ENCODE measurements at places on chromosomes 4 and X.
A peak's percentile ranks its signal among the peaks of the same experiment; 100 is the strongest.

GRCh38 chr4:56843421-56843899 is 22.0 kb upstream of the SPINK2 start:
- DNase-seq, result peak; percentile 59
- H3K4me1 ChIP-seq, result no peaks in the 10 kb centered on the region
- no peak overlapping the region for H3K27ac ChIP-seq

DNA sequence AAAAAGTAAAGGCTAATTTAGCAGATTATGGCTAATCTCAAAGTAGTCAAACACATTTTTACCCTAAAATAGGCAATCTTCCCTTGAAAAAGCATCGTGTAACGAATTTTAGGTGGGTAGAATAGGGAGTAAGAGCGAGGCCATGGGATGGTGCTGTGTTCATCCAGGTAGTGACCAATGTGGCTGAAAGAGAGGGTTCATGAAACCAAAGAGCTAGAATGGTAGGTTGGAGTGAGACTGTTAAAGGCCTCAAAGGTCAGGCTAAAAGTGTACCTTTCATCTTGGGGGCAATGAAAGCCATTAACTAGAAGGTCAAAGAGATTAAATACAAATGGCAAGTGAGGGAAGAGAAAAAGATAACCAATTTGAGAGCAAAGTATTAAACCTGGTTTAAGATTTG is 23.6 kb downstream of the EIF4E start:
- H3K27me3 ChIP-seq, result no peaks in the 10 kb centered on the region
- peaks cover 2% of the 10 kb centered on the region for H3K4me1 ChIP-seq
- no peak overlapping the region for H3K4me3 ChIP-seq
- DNase-seq, result no peak

DNA sequence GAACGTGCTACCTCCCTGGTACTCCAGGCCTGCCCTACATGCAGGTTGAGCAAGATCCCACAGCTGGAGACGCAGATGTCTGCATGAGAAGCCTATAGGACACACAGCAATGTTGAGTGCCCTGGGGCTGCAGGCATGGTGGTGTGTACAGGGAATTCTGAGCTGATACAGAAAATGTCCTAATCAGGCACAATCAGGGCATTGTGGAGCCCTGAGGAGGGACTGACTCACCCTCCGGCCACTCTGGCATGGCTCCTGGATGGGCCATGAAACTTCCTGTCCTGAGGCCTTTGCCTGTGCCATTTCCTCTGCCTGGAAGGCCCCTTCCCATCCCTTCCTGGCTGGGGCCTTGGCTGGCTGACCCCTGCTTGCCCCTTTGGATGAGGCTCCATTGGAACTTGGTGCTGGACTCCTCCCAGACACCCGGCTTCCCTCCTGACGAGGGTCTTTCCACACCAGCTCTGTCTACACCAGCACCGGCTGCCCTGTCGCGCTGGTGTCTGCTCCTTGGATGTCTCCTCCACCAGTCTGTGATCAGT is 16.7 kb upstream of the AFAP1 start:
- H3K27me3 ChIP-seq, result no peaks in the 10 kb centered on the region
- no peak overlapping the region for H3K27ac ChIP-seq
- H3K4me3 ChIP-seq, result no peak overlapping the region
- peaks cover 2% of the 10 kb centered on the region for H3K4me1 ChIP-seq

- DNase-seq, result no peak
- H3K4me1 ChIP-seq, result no peaks in the 10 kb centered on the region
- peaks cover 17% of the 10 kb centered on the region for H3K36me3 ChIP-seq
- no peak overlapping the region for H3K4me3 ChIP-seq
- no peak overlapping the region for H3K27ac ChIP-seq
Measured at GRCh38 chr4:169440446-169440845, 169.7 kb upstream of the SH3RF1 start.

Measured in H9 (cell line).